ENCODE measurements at places on chromosomes 11 and 22. TPM values are rescaled to one million over a fixed set of nuclear protein-coding genes. Genes with fewer than 3 reads are reported as not detected.

The TYR gene
- not detected for total RNA-seq

DNA sequence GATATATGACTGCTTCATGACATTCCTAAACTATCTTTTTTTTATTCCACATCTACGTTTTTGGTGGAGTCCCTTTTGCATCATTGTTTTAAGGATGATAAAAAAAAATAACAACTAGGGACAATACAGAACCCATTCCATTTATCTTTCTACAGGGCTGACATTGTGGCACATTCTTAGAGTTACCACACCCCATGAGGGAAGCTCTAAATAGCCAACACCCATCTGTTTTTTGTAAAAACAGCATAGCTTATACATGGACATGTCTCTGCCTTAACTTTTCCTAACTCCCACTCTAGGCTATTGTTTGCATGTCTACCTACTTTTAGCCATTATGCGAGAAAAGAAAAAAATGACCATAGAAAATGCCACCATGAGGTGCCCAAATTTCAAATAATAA lies 13.2 kb downstream of the MS4A1 start:
- DNase-seq: no peak

DNA sequence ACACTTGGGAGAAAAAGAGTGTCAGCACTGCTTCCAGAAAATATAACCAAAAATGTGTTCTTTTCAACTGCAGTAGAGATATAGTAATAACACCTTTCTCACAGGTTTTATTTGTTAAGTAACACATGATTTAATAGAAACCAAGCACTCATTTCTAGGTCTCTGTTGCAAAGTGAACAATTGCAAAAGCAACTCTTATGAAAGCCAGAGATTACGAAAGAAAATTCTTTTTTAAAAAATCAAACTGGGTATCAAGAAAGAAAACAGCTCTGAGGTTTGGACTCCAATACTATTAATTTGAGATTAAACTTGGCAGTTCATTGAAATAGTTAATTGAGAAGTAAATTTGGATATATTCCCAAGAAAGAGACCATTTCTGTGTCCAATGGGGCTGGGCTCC lies 9.8 kb upstream of the XKR3 start:
- no peak for DNase-seq

DNA sequence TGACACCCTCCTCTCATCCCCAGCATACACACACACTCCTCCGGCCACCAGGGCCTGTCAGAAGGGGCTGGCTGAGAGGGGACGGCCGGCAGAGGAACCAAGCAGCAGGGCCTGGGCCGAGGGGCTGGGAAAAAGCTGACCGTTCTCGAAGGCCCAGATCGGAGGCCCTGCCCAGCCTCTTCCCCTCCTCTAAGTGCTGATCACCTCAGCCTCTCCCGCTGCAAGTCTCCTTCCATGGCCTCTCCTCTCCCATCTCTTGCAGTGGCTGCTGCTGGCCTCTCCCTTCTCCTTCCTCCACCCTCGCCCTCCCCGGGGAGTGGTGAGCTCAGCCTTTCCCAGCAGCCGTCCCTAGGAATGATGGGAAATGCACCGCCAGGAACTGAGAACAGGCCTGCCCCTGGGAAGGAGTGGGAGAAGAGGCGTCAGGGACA lies 39.6 kb downstream of the ARRB1 start:
- DNase-seq: no peak

The CASP1 gene
- total RNA-seq: not detected

GRCh38 chr22:46417769-46418168 lies 82.3 kb downstream of the TRMU start:
- DNase-seq: no peak

GRCh38 chr22:17707526-17707925 lies 66.7 kb downstream of the BID start:
- DNase-seq: no peak

DNA sequence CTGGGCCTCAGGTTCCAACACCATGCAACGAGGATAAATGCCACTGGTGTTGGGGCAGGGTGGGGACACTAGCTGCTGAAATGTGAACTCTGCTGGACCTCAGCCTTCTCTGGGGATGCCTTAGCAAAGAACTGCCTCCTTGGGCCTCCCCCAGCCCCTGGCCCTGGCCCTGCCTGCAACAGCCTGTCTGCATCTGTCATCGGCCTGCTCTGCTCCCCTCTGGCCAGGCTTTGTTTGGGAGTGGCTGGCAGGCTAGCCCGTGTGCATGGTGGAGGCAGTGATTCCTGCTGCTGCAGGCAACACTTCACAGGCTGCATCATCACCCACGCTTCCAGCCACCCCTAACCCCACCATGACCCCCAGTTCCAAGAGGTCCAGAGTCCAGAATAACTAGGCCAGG lies 11.5 kb upstream of the MYOD1 start:
- DNase-seq: no peak

- DNase-seq: no peak
These were observed 27.8 kb downstream of the POLR3H start for GRCh38 chr22:41516462-41516861.

GRCh38 chr11:44770401-44770800 lies 43.6 kb downstream of the TSPAN18 start:
- no peak for DNase-seq

The FGF3 gene
- total RNA-seq: not detected

DNA sequence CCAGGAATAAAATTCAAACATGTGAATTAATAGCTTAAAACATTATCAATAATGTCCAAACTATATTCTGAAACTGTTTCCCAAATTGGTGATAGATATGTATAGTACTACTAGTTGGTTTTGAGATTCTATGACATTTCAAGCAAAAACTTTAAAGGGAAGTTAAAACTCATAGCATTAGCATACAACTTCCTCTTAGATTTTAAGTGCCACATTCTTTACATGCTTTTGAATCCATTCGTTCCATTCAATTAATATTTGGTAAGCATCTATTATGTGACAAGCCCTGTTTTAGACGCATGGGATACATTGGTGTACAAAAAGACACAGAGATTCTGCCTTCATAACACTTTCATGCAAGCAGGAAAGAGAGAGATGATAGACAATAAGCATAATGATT lies 8.9 kb downstream of the PATL1 start:
- DNase-seq: no peak

The NCAM1 gene
- total RNA-seq: 20.8 TPM

The EXPH5 gene
- 0.84 TPM for total RNA-seq

GRCh38 chr11:69950120-69950519 lies 128.0 kb upstream of the ANO1 start:
- peak; percentile 76 for DNase-seq

DNA sequence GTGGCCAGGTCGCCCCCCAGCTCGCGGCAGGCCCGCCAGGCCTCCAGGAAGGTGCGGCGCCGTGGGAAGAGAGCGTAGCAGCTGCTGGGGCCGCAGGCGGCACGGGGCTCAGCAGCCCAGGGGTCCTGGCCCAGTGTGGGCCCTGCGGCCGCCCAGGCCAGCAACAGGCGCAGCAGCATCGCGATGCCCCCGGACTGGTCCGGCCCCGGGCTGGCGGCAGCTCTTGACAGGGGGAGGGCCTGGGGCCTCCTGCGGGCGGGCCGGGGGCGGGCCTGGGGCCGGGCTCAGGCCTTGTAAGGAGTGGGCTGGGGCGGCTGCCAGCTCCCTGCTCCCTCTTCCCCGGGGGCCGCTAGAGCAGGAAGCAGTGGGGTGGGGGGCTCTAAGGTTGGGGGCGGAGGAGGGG lies at the start of gene CD248:
TSS of gene CD248 (minus strand) at position 196 of the 403 bp plus-strand sequence. CDS start at position 179, 17 bp downstream.
- DNase-seq: peak; percentile 68

The RASL10A gene
- 0.09 TPM for total RNA-seq

The BBOX1 gene
- total RNA-seq: not detected

- DNase-seq: no peak
These were observed 22.9 kb upstream of the TESMIN start for GRCh38 chr11:68774194-68774585.

GRCh38 chr11:57643802-57644201 lies 5.9 kb downstream of the YPEL4 start:
- no peak for DNase-seq

DNA sequence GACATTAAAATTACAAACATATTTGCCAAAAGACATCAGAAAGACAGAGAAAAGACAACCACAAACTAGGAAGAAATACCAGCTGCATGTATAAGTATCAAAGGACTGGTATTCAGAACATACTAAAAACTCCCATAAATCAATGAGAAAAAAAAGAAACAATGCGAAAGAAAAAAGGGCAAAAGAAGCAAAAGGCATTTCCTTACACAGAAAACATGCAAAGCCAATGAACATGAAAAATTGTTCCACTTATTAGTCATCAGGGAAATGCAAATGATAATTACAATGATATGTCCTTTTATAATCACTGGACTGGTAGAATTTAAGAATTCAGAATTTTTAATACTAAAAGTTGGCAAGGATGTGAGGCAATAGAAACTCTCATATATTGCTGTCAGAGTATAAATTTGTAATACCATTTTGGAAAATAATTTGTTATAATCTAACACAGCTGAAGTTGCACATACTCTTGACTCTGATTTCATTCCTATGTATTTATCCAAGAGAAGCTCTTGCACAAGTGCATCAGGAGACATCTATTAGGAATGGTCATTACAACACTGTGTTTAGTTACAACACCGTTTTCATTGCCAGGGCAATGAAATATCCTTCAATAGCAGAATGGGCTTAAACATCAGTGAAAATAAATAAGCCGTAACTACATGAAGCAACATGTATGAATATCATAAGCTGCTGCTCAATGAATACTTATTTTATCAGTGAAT lies 279.7 kb downstream of the SWAP70 start:
- DNase-seq: no peak

GRCh38 chr22:21735200-21736083 lies at the start of gene YPEL1:
YPEL1 (minus strand) TSS chr22:21735794; CDS start chr22:21710744, 25,050 bp downstream.
- peak; percentile 99 for DNase-seq

DNA sequence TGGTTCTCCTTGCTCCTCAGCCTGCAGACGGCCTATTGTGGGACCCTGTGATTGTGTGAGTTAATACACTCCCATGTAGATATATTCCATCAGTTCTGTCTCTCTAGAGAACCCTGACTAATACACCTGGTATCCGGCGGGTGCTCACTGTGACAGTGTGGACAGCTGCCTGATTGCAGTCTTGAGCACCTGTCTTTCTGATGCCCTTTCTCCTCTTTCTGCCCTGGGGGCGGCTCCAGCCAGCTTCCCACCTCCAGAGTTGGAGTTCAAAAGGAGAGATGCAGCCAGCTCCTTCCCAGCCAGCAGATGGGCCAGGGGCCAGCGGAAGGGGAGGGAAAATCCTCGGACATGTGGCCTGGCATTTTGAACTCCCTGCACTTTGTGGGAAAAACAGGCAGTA lies 15.0 kb downstream of the SMIM38 start:
- DNase-seq: no peak

DNA sequence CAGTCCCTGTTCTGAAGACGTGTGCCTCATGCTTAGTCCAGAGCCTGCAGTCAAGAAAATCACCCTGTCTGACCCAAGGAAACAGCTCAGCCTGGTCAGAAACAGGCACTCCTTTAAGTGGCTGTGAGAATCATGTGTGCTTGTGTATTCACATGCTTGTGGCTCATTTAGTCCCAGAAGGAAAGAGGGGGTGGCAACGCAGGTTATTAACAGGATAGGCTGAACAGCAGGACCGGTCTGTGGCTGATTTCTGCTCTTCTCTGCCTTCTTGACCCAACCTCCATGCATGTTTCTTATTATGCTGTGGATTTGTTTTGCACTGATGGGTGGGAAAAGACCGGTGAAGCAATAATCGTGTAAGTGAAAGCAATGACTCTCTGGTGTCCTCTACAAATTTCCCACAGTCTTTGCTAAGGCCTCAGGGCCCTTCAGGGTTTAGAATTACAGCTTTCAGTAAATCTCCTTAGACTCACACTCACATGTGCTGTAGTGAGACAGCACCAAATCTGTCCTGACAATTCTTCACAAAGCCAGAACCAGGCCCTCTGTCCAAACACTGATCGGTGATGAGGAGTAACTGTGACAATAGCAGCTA lies 288.1 kb downstream of the ETS1 start:
- DNase-seq: no peak

DNA sequence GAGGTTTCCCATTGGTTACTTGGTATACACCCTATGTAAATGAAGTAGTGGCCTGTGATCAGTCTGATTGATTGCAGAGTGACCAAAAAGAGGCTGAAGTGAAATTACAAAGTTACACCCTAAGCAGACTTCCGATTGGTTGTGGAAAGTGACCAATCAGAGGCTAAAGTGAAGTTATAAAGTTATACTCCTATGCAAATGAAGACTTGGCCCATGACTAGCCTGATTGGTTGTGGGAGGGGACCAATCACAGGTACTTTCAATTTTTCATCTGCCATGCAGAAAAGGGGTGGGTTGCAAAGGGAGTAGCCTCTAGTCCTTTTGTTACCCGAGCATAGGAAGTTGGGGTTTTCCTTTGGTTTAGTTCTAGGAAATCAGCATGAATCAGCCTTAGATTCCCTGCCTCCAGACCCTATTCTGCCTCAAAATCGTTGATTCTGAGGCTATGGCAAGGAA lies 18.1 kb upstream of the CSTF3 start:
- no peak for DNase-seq

The ANO5 gene
- total RNA-seq: 9.9 TPM

GRCh38 chr11:45949992-45950407 lies 27.5 kb downstream of the LARGE2 start:
- no peak for DNase-seq

GRCh38 chr11:2825261-2825888 lies 60.2 kb downstream of the CDKN1C start:
- DNase-seq: no peak

DNA sequence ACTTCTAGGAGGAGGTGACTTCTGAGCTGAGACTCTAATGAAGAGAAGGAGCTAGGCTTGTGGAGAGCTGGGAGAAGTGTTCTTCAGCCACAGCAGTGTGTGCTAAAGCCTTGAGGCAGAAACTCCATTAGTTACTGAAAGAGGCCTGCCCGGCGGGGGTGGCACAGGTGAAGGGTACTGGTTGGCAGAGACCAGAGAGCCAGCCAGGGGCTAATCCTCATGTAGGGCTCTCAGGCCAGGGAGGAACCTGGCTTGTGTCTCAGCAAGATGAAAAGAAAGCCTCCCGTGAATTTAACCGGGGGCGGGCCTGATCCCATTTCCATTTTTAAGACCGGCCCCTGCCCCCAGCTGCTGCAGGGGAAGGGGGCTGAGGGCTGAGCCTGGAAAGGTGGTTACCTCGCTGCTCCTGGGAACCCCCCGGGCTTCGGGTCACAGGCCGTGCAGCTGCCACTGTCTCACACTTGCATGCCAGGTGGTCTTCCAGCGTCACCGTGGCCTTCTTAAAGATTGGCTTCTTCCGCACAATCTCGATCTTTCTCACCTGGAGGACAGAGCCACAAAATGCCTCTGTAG lies 15.0 kb downstream of the PDGFB start:
- no peak for DNase-seq

- no peak for DNase-seq
These were observed 12.3 kb downstream of the BACE1 start for GRCh38 chr11:117303646-117304315.

- no peak for DNase-seq
These were observed 21.7 kb upstream of the ANKK1 start for GRCh38 chr11:113365895-113366294.

The GRIK4 gene
- 0.68 TPM for total RNA-seq

The SCUBE1 gene
- total RNA-seq: 25.9 TPM

The CD3E gene
- total RNA-seq: not detected

GRCh38 chr22:23204125-23204488 lies 23.8 kb downstream of the BCR start:
- DNase-seq: no peak

DNA sequence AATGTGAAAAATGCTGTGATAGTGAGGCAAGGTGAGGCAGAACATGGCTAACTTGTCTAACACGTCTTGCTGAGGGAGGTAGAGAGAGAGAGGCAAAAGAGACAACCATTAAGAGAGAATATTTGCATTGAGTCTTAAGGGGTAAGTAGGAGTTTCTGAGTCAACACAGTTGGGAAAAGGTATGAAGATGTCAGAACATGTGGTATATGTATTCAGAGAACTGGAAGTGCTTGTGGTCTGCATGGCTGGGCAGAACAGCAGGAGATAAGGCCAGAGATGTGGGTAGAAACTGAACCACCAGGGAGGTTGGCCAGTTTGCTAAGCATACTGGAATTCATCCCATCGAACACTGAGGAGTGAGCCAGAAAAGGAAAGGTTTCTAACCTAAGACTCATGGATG lies 25.0 kb upstream of the SLC5A1 start:
- DNase-seq: no peak

Data from neural progenitor cell (in vitro differentiated cells).